ENCODE measurements at places on chromosomes 2 and 18. TPM values are rescaled to one million over a fixed set of nuclear protein-coding genes. Genes with fewer than 3 reads are reported as not detected.

DNA sequence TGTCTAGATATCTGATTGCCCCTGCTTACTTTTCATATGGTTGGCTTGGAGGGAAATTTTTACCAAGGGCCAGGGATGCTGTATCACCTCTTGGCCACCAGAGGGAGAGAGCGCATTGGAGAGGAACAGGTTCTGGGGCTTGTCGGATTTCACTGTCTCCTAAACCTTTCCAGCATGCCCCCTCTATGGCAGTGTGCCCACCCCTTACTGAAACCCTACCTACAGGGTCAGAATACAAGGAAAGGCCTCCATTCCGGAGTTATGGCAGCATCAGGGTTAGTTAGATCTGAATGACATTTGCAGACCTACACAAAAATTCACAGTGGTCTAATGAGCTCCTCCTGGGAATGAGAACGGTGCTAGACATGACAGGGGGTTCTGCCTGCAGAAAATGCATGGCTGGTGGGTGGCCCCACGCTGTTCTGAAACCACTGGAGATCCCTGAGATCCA lies 5.8 kb downstream of the SLC14A2 start:
- no peak for DNase-seq

ZSWIM2 gene
- total RNA-seq, result not detected

- DNase-seq, result no peak
These were observed 344.1 kb downstream of the TDRD15 start for GRCh38 chr2:21467910-21468309.

GRCh38 chr2:188314314-188315054 lies 22.8 kb downstream of the GULP1 start:
- DNase-seq, result no peak
